ENCODE measurements at places on chromosomes 3 and 15.

DNA sequence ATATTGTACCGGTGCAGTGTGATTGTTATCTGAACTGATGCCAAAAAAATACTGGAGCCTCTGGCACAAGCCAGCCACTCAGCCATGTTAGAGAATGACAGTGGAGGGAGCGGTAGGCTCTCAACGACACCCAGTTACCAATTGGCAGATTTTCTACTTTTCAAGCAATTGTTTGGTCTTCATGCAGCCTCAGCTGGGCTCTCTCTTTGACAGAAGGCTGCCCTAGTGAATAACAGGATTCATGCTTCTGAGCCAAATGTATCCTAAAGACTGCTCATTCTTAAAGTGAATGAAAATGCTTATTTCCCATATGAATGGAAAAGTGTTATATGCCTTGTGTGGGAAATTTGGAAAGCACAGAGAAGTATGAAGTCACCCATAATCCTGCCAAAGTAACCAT, 261.2 kb upstream of the TRIM42 start:
- no peaks in the 10 kb centered on the region for H3K4me1 ChIP-seq
- H3K27ac ChIP-seq, result no peak overlapping the region
- no peaks in the 10 kb centered on the region for H3K27me3 ChIP-seq
- no peaks in the 10 kb centered on the region for H3K36me3 ChIP-seq
- H3K4me3 ChIP-seq, result no peak overlapping the region

GRCh38 chr3:30764891-30765290, 129.6 kb downstream of the GADL1 start:
- H3K27me3 ChIP-seq, result peaks cover 16% of the 10 kb centered on the region
- H3K27ac ChIP-seq, result no peak overlapping the region
- no peaks in the 10 kb centered on the region for H3K36me3 ChIP-seq
- DNase-seq, result no peak
- H3K4me1 ChIP-seq, result peaks cover 4% of the 10 kb centered on the region
- H3K4me3 ChIP-seq, result no peak overlapping the region

DNA sequence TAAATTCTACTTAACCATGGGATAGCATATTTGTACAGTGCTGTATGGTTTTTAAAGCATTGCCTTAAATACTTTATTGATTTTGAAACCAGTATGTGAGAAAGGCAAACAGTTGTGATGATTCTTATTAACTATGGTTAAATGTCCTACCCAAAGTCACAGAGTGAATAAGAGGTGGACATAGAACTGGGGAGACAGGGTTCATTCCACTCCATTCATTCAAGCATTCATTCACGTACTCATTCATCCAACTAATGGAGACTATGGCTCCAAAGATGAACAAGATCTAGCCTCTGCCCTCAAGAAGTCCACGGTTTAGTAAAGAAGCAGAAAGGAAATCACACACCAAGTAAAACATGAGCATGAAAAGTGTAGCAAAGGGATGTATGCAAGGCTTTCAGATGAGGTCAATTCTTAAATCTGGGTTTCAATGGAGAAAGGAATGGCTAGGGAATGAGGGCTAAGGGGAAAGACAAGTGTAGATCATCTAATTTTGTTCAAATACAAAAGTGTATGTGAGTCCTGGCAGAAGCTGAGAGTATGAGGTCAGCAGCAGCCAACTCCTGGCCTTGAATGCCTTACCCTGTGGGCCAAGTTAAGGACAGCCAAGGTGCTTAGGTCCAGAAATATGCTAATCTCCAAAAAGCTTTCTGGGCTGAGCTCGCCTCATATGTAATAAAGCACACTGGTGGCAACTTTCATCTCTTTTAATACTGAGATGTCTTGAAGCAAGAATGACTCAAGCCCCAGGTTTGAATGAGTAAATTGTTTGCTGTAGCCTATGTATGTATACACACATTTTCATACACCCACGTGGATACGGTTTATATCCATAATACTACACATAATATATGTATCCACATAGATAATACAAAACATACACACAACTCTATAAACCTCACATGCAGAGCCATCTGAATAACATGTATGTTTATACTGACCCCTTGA, 4.3 kb downstream of the TNIK start:
- H3K27me3 ChIP-seq, result no peaks in the 10 kb centered on the region
- peaks cover 38% of the 10 kb centered on the region for H3K4me1 ChIP-seq
- H3K4me3 ChIP-seq, result peak overlapping the region; percentile 31
- H3K27ac ChIP-seq, result peak overlapping the region; percentile 53
- DNase-seq, result no peak

DNA sequence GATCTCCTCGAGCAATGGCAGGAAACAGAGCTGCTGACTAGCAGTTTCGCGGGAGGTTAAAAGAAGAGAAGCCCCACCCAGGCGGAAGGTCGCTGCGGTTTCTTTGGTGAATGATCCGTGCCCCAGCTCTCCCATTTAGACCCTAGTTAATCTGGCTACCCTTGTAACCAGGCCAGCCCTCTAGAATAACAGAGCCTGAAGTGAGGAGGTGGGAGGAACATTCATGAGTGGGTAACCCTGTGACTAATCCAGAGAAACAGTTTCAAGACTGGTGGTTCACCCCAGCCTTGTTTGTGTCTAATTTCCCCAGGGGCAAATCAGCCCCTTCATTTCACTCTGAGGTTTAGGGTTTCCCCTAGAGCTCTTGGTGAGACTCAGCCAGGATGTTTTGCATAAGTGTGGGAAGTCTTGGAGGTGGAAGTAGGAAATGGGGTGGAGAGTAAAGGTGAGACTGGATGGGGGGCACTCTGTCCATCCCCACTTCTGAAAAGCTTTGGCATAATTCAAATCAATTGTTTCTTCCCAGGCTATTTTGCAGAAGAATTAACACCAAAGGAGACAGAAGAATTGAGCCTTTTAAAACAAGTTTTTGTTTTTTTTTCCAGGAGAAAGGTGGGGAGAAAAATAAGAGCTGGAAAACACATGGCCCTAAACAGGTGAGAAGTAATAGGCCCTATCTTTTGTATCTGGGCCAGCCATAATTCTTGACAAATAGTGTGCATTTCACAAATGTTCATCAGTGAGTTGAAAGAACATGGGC, 303.1 kb downstream of the RPLP1 start:
- peak; percentile 94 for DNase-seq
- peaks cover 43% of the 10 kb centered on the region for H3K36me3 ChIP-seq
- peak overlapping the region; percentile 69 for H3K4me3 ChIP-seq
- peaks cover 67% of the 10 kb centered on the region for H3K4me1 ChIP-seq
- H3K27ac ChIP-seq, result peak overlapping the region; percentile 87

GRCh38 chr3:150544726-150545125, 1.6 kb downstream of the SERP1 start:
- H3K4me1 ChIP-seq, result peaks cover 48% of the 10 kb centered on the region
- H3K27me3 ChIP-seq, result no peaks in the 10 kb centered on the region
- DNase-seq, result no peak
- peak overlapping the region; percentile 37 for H3K27ac ChIP-seq
- H3K36me3 ChIP-seq, result peaks cover 58% of the 10 kb centered on the region
